ENCODE measurements at places on chromosomes 7 and 10.

- DNase-seq, result no peak
Observed at GRCh38 chr7:1844336-1844950, 174.4 kb downstream of the ELFN1 start.

DNA sequence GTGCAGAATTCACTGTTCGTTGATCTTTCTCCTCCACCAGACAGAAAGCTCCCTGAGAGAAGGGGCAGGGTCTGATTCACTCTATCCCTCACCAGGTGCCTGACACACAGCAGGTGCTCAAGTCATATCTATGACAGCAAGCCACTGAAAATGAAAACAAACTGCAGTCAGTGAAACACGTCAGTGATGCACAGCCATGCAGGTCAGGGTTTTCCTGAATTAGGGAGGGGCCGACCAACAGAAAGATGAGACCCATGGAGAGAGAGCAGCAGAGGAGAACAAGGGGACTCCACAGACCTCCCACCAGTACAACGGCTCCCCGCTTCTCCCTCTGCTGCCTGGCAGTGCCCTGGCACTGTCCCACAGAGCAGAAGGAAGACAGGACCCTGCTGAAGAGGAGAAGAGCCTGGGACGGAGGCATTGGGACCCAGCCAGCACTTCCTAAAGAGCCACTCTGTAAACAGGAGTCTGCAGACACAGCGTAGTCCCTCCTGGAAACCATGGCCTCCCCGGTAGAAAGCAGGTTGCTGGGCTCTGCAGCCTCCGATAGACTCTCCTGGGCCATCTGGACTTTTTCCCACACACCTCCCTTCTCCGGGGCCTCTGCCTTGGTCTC, 50.3 kb downstream of the FAM53B start:
- no peak for DNase-seq

DNA sequence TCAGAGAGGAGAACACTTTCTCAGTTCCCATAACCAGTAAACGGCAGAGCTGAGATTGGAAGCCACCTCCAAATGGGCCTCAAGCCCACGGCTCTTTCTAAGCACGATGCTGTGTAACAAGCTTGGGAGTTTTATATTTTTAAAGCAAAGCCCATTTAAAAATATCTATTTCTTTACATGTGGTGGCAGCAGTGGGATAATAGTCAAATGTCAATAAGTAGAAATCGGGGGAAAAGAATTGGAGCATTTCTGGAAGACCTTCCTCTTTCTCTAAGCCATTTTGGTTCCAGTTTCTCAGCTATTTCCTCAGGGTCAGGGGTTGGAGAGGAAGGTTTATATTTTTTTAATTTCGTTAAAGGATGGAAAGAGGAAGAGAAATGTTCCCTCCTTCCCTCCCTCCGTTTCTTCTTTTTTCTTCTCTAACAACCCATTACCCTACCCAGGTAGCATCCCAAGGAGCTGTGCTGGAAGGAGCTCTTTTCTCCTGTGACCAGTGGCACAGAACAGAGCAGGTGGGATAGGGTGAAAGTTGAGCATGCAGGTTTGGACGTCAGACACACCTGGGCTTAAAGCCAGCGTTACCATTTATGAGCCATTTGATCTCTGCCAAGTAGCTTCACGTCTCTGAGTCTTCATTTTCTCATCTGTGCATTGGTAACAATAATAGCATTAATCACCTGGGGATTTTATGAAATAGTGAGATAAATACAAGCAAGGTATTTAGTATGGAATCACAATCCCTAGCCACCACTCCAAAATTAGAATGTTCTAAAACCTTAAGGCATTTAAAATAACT, 515.7 kb downstream of the RPS24 start:
- no peak for DNase-seq

DNA sequence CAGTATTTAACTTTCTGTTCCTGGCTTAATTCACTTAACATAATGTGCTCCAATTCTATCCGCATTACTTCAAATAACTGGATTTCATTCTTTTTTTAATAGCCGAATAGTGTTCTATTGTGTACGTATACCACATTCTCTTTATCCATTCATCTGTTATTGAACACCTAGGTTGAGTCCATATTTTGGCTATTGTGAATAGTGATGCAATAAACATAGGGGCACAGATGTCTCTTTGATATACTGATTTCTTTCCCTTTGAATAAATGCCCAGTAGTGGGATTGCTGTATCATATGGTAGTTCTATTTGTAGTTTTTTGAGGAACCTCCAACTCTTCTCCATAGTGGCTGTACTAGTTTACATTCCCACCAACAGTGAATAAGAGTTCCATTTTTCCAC, 25.5 kb upstream of the TSPAN33 start:
- no peak for DNase-seq

- no peak for DNase-seq
Observed at GRCh38 chr7:89002981-89003956, 207.7 kb upstream of the TEX47 start.

DNA sequence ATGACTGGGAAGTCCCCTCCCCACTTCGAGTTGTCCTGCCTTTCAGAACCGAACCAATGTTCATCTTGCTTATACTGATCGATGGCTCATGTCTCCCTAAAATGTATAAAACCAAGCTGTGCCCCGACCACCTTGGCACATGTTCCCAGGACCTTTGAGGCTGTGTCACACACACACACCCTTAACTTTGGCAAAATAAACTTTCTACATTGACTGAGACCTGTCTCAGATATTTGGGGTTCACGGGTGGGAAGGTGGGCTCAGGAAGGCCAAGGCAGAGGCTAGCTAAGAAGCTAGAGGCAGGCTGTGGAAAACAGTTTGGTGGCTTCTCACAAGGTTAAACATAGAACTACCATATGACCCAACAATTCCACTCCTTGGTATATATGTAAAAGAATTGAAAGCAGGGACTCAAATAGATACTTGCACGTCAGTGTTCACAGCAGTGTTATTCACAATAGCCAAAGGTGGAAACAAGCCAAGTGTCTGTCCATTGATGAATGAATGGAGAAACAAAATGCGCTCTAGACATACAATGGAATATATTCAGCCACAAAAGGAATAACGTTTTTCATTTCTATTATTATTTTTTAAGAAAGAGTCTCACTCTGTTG, 15.4 kb downstream of the PRF1 start:
- no peak for DNase-seq

DNA sequence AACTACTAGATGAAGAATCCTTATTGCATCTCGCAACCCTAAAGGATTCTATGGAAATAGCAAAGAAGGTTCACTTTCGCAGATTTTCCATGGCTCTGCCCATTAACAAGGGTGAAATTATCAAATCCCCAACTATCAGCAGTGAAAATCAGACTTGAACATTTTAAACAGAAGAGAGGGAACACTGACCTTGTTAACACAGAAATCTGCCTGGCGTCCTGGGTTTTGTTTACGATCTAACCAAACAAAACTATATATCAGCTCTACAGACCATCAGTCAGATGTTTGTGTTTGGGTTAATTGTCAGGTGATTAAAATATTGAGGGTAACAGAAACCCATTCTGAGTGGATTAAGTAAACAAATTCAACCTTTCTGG, 1.9 kb downstream of the CTTNBP2 start:
- DNase-seq, result no peak

GRCh38 chr7:134850066-134850465, 70.6 kb downstream of the CALD1 start:
- no peak for DNase-seq

- DNase-seq, result no peak
Observed at GRCh38 chr10:15258255-15258654, 89.8 kb upstream of the NMT2 start.

DNA sequence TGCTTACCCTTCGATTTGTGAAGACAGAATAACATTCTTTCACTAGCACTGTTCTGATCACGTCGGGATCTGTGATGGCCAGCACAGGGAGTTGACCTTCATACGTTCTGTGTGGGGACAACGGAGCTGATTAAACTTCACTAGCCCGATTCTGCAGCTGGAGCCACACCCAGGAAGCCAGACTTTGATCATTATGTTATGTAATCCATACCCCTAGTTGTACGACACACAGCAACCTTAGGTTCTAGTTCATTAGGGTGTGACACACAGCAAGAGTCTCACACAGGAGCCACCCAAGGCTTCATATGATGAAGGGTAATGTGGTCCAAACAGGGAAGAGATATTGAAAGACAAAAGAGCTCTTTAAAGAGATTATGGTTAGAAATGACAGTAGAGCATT, 7.2 kb downstream of the CYP3A5 start:
- DNase-seq, result no peak

- DNase-seq, result no peak
Observed at GRCh38 chr10:122248356-122249302, 22.5 kb upstream of the BTBD16 start.

All from NCI-H524 (cell line).